ENCODE measurements at places on chromosomes 12 and 14.

GRCh38 chr12:113479590-113480335, 8.1 kb upstream of the LHX5 start:
- no peak for DNase-seq

- no peak for DNase-seq
Observed at GRCh38 chr12:106646472-106646871, 63.7 kb downstream of the RFX4 start.

- no peak for DNase-seq
Observed at GRCh38 chr12:91923864-91924263, 221.8 kb downstream of the BTG1 start.

DNA sequence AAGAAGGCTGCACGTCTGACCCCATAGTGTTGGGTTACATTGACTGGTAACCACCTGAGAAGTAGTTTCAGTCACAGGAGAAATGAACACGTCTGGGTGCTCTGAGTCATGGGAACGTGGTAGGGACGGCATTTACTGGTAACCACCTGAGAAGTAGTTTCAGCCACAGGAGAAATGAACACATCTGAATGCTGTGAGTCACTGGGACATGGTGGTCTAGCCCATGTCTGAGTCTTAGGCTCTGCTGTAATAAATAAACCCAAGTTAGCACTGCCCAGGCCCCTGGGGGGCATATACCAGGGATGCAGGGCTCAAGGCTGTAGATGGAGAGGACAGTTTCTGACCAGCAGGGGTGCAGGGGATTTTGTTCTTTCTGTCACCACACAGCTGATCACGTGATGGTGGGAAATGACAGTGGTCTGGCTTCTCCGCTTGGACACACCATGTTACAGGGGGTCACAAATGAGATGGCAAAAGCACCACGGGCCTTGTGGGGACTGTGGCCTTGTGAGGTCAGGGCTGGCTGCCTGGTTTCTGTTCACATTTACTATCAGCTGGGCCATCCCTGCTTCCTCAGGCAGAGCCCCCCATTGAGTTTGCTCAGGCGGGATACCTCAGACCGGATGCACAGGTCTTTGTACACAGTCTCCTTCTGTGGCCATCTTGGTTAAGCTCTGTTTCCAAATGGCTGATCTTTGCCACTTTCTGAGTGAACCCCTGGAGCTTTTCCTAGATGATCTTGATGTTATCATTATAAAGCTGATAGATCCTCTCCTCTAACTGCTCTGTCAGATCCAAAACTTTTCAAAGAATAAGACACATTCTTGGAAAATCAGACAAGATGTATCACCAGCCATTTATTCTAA, 9.8 kb upstream of the C12orf42 start:
- no peak for DNase-seq

GRCh38 chr12:85057370-85057963, 21.3 kb downstream of the LRRIQ1 start:
- DNase-seq, result no peak

GRCh38 chr12:32124637-32125036, 18.0 kb downstream of the BICD1 start:
- no peak for DNase-seq

- DNase-seq, result no peak
Observed at GRCh38 chr14:100660882-100661635, 65.6 kb upstream of the DLK1 start.

- DNase-seq, result no peak
Observed at GRCh38 chr12:92360543-92360942, 214.9 kb upstream of the BTG1 start.

- no peak for DNase-seq
Observed at GRCh38 chr12:106078358-106079010, 60.3 kb downstream of the NUAK1 start.
